ENCODE measurements at places on chromosomes 11 and 22. TPM values are rescaled to one million over a fixed set of nuclear protein-coding genes. Genes with fewer than 3 reads are reported as not detected.

GRCh38 chr22:24416095-24416494 lies 11.3 kb upstream of the ADORA2A start:
- H3K4me3 ChIP-seq = no peak overlapping the region
- H3K4me1 ChIP-seq = peaks cover 8% of the 10 kb centered on the region
- no peak overlapping the region for H3K27ac ChIP-seq
- no peaks in the 10 kb centered on the region for H3K27me3 ChIP-seq
- no peak for DNase-seq

The SLC22A6 gene
- total RNA-seq = not detected

The OR4A16 gene
- not detected for total RNA-seq

The NUMA1 gene
- total RNA-seq = 90.5 TPM
